T-helper 22 cell (primary cell): ENCODE measurements at places on chromosomes 5 and 9.

- DNase-seq: no peak
Observed at GRCh38 chr5:3343211-3343610, 252.4 kb upstream of the IRX1 start.

DNA sequence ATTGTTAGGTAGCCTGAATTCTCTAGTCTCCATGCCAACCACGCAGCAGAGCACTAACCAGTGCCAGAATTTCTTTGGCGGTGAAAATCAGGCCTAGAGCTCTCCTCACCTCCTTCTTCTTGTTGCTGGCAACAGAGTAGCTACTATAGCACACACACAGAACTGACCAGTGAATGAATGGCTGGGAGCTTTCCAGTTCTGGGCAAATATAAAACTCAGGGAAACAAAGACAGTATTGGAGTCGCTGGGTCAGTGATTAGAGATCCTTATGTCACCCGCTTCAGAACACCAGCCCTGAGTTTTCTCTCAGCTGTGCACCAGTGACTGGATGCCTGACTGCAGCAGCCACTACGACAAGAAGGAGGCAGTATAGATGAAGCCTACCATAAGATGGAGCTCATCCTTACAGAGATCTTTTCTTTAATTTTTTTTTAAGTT lies 26.9 kb upstream of the FEM1C start:
- no peak for DNase-seq

DNA sequence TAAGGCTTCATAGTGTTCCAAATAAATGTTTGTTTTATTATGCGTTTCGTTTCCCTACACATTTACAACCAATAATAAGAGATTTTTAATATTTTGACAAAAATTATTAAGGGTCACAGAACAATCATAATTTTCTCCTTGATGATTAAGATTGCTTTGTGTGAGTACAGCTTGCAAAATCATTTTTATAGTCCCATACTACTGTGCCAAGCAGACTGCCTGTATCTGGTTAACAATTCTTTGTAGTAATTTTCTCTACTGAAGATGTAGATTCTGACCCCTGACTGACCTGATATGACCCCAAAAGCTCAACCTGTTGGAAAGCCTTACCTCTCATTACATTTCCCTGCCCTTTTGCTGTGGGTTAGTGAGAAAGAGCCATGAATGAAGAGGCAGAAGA lies 311.9 kb upstream of the PIK3R1 start:
- DNase-seq: no peak

- no peak for DNase-seq
Observed at GRCh38 chr5:137515238-137515637, 16.1 kb upstream of the SPOCK1 start.

DNA sequence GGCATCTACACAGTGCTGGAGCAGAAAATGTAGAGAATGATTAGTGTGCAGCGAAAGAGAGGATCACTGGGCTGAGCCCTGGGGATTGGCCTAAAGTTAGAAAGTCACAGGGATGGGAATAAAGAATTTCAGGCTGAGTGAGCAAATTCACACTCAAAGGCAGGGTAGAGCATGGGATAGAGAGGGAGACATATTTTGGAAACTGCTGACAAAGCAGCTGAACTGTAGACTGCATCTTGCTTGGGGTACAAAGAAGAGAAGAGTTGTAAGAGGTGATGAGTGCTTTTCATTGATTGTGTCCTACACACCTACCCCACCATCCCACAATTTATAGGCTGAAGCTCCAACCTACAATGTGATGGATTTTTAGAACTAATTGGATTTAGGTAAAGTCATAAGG lies 677.8 kb downstream of the TAF11L14 start:
- DNase-seq: no peak

- DNase-seq: no peak
Observed at GRCh38 chr5:97383996-97384395, 200.9 kb upstream of the RIOK2 start.

DNA sequence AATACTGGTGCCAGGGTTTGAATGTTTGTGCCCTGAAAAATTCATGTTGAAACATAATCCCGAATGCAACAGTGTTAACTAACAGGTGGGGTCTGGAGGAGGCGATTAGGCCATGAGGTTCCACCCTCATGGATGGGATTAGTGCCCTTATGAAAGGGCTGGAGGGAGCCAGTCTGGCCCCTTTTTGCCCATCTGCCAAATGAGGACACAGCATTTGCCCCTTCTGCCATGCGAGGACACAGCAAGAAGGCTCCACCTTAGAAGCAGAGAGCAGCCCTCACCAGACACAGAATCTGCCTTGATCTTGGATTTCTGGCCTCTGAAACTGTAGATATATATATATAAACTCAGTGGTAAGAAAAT lies 32.6 kb upstream of the RNF130 start:
- no peak for DNase-seq

- DNase-seq: no peak
Observed at GRCh38 chr9:20754556-20754955, 70.5 kb downstream of the FOCAD start.

GRCh38 chr5:123756816-123757215 lies 244.8 kb downstream of the CSNK1G3 start:
- no peak for DNase-seq

DNA sequence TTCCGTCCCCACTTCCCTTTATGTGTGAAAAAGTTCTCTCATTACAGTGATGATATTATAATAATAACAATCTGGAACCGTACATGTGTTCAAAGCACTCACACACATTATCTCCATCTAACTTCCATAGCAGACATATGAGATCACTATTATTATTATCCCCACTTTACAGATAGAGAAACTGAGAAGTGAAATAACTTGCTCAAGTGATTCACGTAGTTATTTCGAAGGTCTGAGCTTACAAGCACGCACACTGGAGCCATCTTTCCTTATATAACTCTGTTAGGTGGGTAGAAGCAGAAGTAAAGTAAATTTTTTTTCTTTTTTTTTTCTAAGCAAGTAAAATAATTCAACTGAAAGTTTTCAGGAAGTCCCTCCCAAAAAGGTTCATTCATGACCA lies 62.9 kb upstream of the PTGER4 start:
- no peak for DNase-seq

GRCh38 chr5:66828046-66828547 lies 231.9 kb downstream of the MAST4 start:
- DNase-seq: no peak

DNA sequence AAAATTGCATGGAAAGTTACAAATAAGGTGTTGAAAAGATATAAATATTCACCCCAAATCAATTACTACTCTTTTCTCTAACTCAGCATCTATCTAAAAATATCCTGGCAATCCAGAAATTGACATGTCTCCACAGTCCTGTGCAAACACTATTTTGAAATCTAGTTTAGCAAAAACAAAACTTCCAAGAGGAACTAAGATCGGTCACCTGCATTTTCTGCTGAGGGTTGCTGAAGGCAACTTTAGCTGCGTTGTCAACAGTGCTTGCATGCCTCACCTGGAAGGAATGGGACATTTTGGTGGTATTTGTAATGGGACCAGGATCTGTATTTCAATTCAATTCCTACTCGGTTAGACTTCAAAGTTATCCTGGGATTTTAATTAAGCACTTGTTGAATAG lies 398.3 kb downstream of the NTRK2 start:
- no peak for DNase-seq

- DNase-seq: no peak
Observed at GRCh38 chr9:108665521-108666239, 190.1 kb downstream of the ACTL7B start.

- DNase-seq: no peak
Observed at GRCh38 chr5:136511046-136511445, 145.7 kb upstream of the TRPC7 start.

DNA sequence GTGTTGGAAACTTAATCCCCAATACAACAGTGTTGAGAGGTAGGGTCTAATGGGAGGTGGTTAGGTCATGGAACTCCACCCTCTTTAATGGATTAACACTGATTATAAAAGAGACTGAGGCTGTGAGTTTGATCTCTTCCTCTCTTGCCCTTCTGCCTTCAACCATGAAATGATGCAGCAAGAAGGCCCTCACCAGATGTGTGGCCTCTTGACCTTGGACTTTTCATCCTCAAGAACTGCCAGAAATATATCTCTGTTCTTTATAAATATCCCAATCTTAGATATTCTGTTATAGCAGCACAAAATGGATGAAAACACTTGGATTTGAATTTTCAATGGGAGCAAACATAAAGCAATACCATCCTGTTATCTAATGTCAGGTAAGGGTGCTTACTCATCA lies 67.6 kb downstream of the NMUR2 start:
- no peak for DNase-seq

GRCh38 chr9:122819326-122819725 lies 9.1 kb downstream of the PDCL start:
- DNase-seq: no peak

GRCh38 chr5:158470764-158471534 lies 612.0 kb upstream of the CLINT1 start:
- no peak for DNase-seq

DNA sequence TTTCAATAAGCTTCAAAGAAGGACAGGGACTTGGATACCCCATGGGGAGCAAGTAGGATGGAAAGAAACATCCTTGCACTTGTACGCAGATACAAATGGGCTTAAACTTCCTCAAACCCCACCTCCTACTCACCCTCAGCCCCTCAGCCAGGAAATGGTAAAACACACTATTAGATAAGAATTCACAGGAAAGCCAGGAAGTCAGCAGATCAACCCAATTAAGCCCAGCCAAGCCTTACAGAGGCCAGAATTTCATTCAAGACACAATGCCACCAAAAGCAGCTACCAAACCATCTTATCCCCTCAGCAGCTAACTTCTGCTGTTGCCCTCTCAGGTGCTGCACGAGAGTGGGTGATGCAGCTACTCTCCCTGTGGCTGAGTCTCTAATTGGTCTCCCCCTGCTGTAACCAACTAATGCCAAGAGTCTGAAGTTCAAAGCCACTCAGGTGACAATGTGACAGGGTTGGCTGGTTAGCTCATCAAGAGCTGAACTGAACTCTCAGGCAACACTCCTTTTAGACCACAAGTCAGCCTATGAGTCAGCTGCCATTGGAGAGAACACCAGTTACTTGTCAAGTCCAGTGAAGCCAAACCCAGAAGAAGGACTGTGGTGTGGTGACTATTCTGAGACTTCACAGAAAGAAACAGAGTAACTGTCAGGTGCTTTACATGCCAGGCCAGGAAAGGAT lies 201.9 kb downstream of the ZNF608 start:
- DNase-seq: no peak

GRCh38 chr9:121912812-121913627 lies 180.1 kb downstream of the TTLL11 start:
- DNase-seq: no peak

DNA sequence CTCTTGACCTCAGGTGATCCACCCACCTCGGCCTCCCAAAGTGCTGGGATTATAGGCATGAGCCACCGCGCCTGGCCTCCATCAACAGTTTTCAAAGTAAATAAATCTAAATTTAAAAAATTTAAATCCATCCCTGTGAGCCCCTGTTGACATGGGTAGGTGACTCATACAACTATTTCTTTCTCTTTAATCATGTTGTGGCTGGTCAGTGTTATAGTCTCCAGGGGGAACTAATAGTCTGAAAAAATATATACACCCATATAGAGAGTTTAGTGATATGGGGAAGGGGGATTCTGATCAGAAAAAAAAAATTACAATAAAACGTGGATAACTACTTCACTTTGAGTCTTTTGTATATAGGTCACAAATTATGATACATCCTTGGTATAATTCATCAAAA lies 159.2 kb downstream of the ZNF608 start:
- no peak for DNase-seq
